ENCODE measurements at places on chromosomes 12 and 14. TPM values are rescaled to one million over a fixed set of nuclear protein-coding genes. Genes with fewer than 3 reads are reported as not detected.

Gene KRT74
- total RNA-seq = not detected

Gene NACA
- total RNA-seq = 969 TPM

Gene MMP19
- not detected for total RNA-seq

Gene SYCP3
- total RNA-seq = 0.82 TPM

Gene MYL6
- total RNA-seq = 511 TPM

Gene MYO1A
- not detected for total RNA-seq

Gene CLEC4D
- under 0.01 TPM for total RNA-seq

Gene TM7SF3
- total RNA-seq = 90.1 TPM

Gene SSTR1
- 8.2 TPM for total RNA-seq

Gene GUCY2C
- total RNA-seq = under 0.01 TPM

Gene PGAM5
- 31.0 TPM for total RNA-seq

Gene AQP2
- total RNA-seq = not detected

Gene RASSF9
- 0.41 TPM for total RNA-seq

Gene MIP
- 0.41 TPM for total RNA-seq

Gene CCDC196
- not detected for total RNA-seq

Gene TMTC2
- total RNA-seq = 15.9 TPM

Gene DCD
- total RNA-seq = not detected

Gene BLTP3B
- total RNA-seq = 106 TPM

Gene C12orf54
- total RNA-seq = not detected

Gene KRT85
- total RNA-seq = not detected

Gene LMNTD1
- 1.2 TPM for total RNA-seq

Gene GYS2
- not detected for total RNA-seq

Gene DPPA3
- not detected for total RNA-seq

Gene LAG3
- total RNA-seq = under 0.01 TPM

Gene WIF1
- total RNA-seq = 0.41 TPM

Gene CLEC2A
- total RNA-seq = not detected

Gene MEG3
- total RNA-seq = 95.4 TPM

Gene RBM19
- total RNA-seq = 14.7 TPM

Gene ZC3H14
- total RNA-seq = 84.8 TPM

Gene GLIPR1L1
- total RNA-seq = under 0.01 TPM

Gene TEX22
- 0.41 TPM for total RNA-seq

Gene CRIP2
- total RNA-seq = 88.0 TPM

All from frontal cortex (tissue), 4 donors.